Stimulated activated CD8-positive, alpha-beta memory T cell treated with anti-CD3 and anti-CD28 coated beads, Interleukin-4, amount 100 ng/mL, for 4 hours (primary cell): ENCODE measurements at places on chromosomes 11 and 22.

GRCh38 chr22:30607939-30608338, 965 bp downstream of the TCN2 start:
- no peak for DNase-seq

DNA sequence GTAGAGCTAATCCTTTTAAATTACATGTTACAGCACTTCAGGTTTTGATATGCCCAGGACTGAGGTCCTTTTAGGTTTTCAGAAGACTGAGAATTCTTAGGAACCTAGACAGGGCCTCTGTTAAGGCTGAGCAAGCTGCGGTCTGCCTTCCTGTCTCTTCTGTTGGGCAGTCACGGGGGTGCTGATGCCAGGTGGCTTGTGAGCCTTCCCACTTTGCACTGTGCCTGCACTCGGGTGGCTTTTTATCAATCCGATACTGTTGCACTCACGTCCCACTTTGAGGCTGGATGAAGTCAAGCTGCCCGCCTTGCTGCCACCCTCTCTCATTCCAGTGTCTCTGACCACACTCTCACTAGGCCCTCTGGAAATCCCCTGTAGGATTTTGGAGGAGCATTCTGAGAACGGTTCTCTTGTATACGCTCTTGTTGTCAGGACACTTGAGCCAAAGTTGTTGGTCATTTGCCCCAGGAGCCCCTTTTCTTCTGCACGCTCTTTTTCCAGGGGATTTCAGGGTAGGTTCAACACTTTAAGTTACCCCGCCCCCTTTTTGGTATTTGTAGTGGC, 141.8 kb downstream of the TEAD1 start:
- DNase-seq = no peak

- DNase-seq = no peak
Measured at GRCh38 chr11:96125400-96125799, 201.5 kb upstream of the MTMR2 start.

DNA sequence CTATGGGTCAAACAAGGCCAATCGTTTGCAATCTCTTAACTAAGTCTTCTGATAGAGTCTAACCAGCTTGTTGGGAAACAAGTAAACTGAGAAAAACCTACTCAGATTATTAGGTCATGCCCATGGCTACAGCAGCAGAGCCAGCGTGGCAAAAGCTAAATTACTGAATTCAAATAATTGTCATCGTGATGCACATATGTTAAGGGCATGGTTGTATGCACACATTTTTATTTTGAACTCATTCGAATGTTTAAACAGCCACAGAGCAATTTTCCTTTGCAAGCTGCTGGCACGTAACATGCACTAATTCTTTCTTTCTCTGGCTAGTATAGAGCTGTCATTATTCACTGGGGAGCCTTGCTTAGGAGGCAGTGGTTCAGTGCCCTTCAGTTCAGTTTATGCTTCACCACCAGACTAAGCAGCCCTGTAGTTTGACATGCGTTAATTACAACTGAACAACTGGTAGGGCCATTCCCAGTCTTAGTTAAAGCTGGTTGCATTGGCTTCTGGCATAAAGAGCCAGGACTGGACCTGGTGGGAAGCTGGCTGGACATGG, 396.4 kb downstream of the METTL15 start:
- DNase-seq = no peak

DNA sequence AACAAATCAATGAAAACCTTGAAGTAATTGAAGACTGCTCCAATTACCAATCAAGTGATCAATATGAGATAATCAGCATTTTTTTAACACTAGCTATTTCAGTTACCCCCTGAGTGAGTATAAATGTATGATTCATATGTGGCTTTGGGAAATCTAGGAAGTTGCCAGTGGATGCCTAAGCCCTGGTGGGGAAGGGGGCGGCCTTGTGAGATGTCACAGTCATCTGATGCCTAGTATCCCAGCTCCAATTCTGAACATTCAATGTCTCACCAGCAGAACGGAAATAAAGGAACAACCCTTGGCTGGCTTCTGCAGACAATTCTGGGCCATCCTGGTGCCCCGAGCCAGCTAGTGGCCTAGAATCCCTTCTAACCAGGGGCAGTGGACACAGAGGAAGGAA, 58.5 kb upstream of the TIMP3 start:
- no peak for DNase-seq
